Suppressor macrophage (primary cell): ENCODE measurements at places on chromosomes 5 and 9.

- no peak for DNase-seq
These were observed 81.5 kb downstream of the HMCN2 start for GRCh38 chr9:130347036-130347435.

DNA sequence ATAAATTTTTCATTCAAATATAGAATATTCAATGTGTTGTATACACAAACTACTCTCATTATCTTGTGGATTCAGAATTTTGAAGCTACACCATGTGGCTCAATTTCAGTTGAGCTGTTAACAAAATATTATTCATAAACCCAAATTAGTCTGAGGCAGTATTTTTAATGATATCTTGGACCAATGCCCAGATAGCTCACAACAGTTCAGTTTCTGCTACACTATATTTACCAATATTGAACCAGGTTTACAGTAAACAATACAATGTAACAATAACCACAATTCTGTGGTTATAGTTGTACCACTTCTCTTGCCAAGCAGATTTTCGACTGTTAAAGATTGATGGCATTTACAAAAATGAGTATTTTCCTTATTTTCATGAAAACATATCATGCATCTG, 99.9 kb downstream of the SSBP2 start:
- no peak for DNase-seq

- DNase-seq: no peak
These were observed 281.9 kb upstream of the NMUR2 start for GRCh38 chr5:152686931-152687330.

DNA sequence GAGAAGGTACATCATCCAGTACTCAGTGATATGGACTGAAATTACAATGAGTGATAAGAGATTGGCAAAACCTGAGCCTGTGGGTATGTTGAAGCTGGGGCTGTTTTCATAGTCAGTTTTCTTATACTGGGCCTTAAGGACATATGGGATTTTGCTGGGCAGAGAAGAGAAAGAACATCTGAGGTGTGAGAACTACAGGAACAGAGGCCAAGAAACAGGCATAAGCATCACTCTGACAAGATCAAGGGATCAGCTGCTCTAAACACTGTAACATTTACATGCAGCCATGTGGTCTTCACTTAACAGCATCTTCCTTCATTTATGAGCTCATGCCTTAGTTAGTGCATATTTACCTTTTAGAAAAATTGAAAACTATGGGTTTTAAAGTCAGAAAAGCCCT, 220.0 kb downstream of the TRIM36 start:
- no peak for DNase-seq

DNA sequence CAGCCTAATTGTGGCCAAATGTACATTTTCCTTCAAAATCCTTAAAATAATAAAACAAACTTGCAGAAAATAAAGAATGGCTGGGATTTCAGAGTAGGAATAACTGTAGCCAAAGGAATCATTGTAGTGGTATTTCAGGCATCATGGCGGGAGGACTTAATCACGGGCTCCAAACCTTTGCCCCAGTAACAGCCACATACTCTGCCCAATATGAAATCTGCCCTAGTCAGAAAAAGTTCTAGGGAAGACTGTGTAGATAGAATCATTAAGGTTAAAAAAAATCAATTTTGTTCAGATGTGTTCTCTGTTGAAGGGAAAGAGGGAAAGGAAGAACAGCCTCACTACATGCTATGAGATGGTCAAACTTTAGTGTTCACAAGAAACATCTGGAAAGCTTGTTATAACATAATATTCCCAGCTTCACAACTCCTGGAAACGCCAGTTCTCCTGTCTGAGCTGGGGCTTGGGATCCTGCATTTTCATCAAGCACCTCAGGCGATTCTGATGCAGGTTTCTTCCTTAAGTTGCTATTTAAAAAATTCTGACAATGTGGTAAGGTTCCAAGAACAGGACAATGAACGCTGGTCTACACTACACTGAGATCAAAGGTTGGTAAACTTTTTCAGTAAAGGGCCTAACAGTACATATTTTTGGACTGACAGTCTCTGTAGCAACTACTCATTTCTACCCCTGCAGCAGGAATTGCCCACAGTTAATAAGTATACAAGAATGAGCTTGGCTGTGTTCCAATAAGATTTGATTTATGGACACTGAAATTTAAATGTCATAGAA, 87.9 kb downstream of the CEMIP2 start:
- no peak for DNase-seq

DNA sequence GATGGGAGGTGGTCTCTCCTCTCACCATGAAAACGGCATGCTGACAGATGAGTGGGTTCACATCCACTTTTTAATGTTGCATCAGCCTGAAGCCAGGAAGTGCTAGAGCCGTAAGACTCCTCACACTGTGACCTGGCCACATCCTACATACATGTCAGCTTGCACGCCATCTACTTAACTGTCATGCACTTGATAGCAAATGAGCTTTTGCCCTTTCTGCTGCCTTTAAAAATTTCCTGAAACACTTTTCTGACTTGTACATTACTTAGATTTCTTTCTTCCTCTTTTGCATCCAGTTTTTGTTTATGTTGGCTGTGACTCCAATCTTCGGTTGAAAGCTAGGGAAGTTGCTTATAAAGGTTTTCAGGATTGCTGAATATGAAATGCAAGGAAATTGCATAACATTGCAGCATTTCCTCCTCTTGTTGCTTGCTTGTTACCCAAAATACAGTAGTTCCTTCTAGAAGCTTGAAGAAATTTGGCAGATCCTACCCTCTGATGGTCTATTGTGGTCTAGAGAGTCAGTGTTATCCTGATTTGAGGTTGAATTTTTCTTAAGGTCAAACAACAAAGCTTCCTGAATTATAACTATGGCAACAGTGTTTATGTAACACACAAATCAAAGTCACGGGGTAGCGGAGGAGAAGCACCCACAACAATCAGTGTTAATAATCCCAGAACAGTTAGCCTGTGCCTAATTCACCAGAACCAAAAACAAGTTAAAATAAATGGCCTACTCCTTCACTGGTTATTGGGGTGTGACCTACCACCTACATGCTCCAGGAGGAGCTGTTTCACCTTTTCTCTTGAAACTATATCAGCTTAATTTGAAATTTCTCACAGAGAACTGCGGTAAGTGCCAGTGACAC, 232.5 kb downstream of the ARHGAP26 start:
- peak; percentile 89 for DNase-seq

DNA sequence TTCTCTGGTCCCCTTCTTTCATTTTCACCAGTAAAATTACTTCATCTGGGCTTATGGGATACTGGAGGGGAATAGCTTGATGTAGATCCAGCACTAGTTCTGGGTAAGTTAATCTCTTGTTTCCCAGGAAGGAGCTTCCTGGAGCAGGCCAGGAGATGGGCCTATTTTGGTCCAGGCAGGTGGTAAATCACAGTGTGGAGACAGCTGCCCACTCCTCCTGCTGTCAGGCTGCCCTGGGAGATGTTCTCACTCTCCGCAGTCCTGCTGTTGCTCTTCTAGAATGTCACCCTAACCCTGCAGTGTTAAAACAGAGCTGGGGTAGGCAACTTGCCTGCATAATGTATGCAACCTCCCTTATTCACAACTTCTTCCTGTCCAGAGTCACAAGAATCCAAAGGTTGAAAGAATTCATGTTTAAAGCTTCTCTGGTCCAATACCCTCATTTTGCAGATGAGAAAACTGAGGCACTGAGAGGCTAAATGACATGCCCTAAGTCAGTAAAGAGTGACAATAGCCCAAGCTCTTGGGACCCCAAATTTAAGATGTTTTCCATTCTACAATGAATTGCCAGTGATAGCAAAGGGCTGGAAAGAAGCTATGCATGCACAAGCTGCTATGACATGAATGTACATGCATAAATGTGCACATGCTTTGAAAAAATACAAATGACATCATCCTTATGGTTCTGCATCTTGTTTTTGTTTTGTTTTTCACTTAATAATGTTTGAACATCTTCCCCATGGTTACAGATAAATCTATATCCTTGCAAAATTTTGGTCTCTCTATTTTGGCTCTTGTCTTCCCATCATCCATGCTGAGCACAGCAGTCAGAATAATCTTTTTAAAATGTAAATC, 71.8 kb upstream of the ADRA1B start:
- DNase-seq: no peak

GRCh38 chr5:40914835-40915234, 5.5 kb downstream of the C7 start:
- no peak for DNase-seq

GRCh38 chr5:175118700-175119309, 325.2 kb downstream of the DRD1 start:
- no peak for DNase-seq
